ENCODE measurements at places on chromosomes 7 and 10.

DNA sequence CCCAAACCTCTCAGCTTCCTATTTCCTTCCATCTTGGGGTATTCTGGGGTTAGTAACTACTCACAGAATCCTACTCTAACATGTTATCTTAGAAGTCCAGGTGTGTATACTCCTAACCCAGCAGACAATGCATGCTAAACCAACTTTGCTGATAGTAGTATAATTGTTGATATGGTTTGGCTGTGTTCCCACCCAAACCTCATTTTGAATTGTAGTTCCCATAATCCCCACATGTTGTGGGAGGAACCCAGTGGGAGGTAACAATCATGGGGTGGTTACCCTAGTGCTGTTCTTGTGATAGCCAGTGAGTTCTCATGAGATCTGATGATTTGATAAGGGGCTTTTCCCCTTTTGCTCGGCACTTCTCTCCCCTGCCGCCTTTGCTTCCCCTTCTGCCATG, 135.1 kb downstream of the CHRM2 start:
- no peak for DNase-seq

- DNase-seq: no peak
These were observed 2.4 kb upstream of the PKD1L1 start for GRCh38 chr7:47950714-47951113.

GRCh38 chr7:102104245-102104644, 182.4 kb upstream of the SH2B2 start:
- DNase-seq: no peak

DNA sequence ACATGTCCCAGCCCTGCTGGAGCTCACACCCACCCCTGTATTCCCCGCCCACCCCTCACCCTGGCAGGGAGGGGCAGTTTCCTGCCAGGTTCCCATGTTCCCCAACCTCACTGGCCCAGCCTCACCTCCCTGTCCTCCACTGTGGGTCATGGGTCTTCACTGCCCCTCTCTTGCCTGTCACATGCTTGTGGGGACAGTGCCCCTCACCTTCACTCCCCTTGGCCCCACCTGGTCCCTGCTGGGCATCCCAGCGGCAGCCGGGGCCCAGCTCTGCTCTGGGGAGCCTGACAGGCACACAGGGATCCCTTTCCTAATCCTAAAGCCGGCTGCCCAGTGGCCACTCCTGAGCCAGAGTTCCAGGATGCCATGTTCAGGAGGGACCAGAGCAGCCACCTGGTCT, 21.4 kb upstream of the ZNF862 start:
- DNase-seq: no peak

- DNase-seq: no peak
These were observed 105.3 kb downstream of the GPR158 start for GRCh38 chr10:25280076-25280475.

DNA sequence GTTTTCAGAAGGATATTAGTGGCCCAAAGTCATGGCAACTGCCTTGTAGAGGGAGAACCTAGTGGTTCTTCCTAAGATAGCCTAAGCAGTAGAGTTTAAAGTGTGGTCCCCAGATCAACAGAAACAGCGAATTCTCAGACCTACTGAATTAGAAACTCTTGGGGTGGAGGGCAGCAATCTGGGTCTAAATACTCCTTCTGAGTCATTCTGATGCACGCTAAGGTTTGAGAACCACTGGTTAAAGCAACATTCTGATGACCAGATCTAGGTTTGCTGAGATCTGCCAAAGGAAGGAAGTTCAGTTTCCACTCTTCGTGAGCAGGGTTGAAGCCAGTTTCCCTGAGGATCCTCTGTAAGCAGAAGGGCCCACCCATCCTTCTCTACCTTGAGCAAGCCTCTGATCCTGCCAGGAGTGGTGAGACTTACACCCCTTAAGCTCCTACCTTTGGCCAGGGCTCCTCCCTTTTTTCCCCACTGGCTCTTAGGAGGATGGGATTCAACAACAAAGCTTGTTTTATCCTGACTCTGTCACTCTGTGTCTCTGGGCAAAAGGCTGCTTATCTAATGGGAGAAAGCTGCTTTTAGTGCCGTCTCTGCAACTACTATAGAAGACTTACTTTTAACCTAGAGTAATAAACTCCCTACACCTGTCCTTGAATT, 26.8 kb upstream of the TRUB1 start:
- DNase-seq: no peak

DNA sequence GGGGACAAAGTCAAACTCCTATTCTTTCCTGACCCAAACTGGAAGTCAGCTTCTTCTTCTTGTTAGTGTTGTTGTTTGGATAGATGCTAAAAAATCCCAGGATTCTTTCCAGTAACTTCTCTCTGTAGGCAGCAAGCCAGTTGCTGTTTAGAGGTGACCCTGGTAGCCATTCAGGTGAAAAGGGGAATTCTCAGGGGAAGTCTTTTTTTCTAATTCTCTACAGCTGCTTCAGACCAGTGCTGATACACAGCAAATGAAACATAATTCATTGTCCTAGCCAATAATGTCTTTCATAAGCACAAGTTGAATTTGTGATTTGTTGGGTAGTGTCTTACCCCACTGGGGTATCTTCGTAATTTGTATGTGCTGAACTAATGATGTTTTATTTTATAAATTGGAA, 357.3 kb downstream of the BBS9 start:
- DNase-seq: no peak
